Upper lobe of right lung (tissue), 1 donor: ENCODE measurements at places on chromosomes 11 and 22. TPM values are rescaled to one million over a fixed set of nuclear protein-coding genes. Genes with fewer than 3 reads are reported as not detected.

DNA sequence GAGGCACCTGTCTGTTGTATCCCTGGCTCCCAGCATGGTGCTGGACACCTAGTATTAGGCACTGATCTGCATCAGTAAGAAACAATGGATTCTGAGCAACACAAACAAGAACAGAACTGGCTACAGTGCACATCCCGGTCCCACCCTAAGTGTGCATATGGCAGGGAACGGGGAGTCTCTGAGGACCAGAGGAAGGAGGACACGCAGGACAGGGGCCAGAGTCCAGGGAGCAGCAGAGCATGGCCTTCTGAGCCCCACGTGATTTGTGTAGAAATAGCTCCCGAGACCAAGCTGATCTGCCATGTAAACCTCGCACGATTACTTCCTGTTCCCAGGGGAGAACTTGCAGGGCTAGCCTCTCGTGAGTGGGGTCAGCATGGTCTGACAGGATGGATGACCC, 12.7 kb upstream of the SNX32 start:
- no peak for DNase-seq

The ART5 gene
- 1.2 TPM for total RNA-seq

GRCh38 chr22:44586351-44586990, 88.4 kb upstream of the RTL6 start:
- peak; percentile 21 for DNase-seq

DNA sequence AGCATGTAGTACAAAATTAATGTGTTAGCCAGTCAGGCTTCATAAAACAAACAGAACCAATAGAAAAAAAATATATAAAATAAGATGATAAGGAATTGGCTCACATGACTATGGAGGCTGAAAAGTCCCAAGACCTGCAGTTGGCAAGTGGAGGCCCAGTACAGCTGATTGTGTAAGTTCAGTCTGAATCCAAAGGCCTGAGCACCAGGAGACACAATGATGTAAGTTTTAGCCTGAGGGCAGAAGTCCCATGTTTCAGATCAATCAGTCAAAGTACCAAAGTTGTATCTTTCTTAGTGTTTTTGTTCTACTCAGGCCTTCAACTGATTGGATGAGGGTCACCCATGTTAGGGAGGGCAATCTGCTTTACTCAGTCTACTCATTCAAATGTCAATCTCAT, 14.3 kb upstream of the OR10D3 start:
- no peak for DNase-seq

The IL17REL gene
- not detected for total RNA-seq

The MEI1 gene
- 2.3 TPM for total RNA-seq

The TMEM225 gene
- total RNA-seq = not detected

The PANX3 gene
- not detected for total RNA-seq

GRCh38 chr22:25159028-25159427, 40.6 kb upstream of the CRYBB3 start:
- no peak for DNase-seq

The CDC42EP2 gene
- 27.5 TPM for total RNA-seq

DNA sequence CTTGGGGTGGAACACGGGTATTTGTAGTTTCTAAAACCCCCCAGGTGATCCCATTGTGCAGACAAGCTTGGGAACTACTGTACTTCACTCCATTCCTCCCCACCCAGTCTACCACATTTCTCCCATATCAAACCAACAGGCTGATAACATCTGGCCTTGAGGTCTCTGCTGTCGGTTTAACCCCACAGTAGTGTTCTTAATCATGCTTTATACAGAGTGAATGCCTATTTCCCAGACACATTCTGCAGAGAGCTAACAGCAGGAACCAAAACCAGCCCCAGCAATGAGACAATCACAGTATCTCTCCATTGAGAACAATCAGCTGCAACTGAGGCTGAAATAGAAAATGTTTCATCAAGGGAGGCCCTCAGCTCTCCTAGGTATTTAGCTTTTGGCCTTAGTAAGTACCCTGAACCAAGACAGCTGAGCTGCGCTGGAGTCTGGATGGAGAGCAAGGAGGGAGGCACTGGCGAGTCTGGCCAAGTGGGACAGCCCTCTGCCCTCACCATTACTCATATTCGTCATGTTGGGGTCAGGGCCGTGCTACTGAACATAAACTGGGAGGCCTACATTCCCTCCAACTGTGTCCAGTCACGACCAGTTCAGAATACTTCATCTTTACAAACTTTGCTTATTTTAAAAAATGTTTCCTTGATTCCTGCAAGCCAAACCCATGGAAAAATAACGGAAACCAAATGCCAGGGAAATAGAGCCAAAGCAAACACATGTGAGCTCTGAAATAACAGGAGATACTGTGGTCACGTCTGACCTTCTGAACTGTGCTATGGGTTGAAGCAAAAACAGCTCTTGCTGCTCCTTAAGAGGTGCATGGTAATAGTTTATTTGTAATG, 81.0 kb downstream of the CCDC34 start:
- no peak for DNase-seq

The MS4A4A gene
- 53.9 TPM for total RNA-seq

- DNase-seq = no peak
These were observed 117.8 kb downstream of the APOL5 start for GRCh38 chr22:35835267-35835997.

DNA sequence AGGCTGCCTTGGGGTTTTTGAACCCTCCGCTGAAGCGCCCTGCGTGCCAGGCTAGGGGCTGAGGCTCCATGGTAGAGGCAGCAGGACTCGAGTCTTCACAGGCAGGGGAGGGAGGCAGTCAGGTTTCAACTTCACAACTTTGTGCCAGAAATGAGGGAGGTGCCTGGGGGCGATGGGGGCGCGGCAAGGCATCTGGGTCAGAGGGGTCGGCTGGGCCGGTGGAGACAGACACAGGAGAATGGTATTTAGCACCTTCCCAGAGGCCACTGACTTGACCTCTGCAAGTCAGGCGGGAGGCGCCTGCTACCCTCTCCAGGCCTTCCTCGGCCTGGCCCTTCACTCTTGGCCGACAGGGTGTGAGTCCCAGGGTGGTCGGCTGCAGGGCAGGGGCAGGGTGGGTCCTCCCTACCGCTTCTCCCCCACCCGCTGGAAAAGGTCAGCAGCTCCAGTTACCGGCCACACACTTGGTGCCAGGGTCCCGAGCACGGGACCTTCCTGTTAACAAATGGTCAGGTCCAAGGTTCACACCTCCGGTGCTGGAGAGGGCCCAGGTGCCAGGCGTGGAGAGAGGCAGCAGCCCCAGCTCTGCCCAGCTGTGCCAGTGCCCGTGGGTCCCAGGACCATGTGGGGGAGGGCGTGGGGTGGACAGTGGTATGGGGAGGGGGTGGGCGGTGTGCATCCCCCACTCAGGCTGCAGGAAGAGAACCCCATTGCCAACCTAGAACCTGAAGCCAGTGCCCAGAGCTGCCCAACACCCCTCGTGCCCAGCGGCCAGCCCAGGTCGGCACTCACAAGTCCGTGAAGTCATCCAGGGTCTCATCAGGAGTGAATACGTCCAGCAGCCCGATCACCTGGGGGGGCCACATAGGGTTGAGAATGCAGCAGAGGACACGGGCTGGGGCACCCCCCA, 3.8 kb downstream of the MAPK12 start:
- DNase-seq = no peak

GRCh38 chr11:17905477-17905876, 107.4 kb downstream of the SERGEF start:
- DNase-seq = no peak

DNA sequence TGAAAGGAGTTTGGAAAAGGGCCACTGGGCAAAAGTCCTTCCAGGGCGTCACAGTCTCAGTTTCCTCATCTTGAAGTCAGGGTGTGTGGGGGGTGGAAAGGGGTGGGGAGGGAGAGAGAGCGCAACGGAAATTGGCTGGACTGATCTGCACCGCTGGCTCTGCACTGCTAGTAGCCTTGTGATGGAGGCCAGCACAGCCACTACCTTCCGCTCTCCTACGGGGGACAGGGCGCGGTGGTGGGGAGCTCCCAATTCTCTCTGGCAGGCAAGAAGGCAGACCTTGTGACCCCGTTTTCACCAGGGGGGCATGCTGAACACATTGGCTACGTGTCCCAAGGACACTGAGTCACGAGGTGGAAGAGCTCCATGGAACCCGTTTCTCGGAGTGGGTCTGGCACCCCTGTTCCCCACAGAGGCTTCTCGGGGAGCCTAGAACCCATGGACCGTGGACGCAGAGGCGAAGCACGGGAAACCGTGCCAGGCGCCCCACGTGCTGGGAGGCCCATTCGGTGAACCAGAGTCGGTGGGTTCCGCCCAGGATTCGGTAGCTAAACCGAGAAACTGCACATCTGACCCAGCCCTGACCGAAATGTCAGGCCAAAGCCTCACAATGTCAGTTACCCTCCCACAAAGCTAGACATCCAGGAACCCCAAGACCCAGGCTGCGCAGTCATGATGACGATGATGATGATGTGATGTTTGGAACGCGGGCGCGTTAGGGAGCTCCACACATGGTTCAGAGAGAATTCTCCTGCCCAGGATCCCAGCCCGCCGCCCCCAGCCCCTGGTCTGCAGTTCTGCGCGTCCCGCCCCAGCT, 28.3 kb upstream of the WNT11 start:
- peak; percentile 77 for DNase-seq

- DNase-seq = no peak
These were observed 151.3 kb downstream of the DLG2 start for GRCh38 chr11:85475660-85476517.

DNA sequence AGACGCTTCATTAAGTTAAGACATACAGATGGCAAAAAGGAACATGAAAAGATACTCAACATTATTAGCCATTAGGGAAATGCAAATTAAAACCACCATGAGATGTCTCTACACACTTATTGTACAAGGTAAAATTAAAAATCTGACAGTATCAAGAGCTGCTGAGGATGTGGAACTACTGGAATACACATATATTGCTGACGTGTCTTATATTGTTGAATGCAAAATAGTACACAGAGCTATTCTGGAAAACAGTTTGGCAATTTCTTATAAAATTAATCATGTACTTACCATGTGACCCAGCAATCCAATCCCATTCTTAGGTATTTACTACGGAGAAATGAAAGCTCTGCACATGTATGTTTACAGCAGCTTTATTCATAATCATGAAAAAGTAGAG, 742.5 kb downstream of the TBC1D22A start:
- no peak for DNase-seq

DNA sequence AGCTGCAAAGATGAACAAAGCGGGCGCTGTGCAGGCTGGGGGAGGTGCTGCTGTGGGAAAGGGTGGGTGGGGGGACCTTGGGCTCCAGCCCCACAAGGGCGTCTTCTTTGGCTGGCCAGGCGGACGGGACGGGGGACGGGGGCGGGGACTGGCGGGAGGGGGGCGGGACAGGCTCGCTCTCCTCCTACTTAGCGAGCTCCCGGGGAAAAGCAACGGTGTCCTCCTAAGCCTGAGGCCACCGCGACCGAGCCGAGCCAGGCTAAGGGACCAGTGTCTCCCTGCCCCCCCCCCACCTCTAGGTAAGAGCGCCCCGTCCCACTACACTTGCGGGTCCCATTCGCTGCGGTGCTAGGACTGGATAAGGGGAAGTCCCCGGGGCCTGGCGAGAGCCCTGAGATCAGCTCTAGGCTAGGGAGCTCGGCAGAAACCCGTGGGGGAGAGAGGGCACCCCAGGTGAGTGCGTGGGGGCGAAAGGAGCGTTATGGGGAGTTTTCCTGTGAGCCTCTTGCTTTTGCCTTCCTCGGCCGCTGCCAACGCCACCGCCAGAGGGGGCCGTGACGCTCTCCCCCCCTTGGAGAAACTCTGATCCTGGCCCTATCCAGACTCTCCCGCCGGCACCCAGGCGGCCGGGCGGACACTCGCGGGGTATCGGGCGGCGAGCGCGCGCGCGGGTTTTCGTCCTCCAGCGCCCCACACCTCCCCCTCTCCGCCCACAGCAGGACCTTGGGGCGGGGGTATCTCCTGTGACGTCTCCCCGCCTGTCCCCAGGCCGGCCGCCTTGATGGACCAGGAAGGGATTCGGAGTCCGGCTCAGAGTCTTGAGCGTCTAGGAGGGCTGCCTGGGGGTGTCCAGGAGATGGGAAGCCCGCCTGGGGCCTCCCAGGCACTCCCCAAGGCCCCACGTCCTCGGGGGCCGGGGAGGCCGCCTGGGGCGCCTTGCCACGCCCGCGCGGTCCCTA, at the start of gene PHLDB1:
PHLDB1 (plus strand) TSS at position 215 of the 959 bp plus-strand sequence. CDS start 6,222 bp downstream, outside the sequence.
- peak; percentile 81 for DNase-seq

The KRTAP5-7 gene
- total RNA-seq = 0.46 TPM

The NOX4 gene
- 2.7 TPM for total RNA-seq

DNA sequence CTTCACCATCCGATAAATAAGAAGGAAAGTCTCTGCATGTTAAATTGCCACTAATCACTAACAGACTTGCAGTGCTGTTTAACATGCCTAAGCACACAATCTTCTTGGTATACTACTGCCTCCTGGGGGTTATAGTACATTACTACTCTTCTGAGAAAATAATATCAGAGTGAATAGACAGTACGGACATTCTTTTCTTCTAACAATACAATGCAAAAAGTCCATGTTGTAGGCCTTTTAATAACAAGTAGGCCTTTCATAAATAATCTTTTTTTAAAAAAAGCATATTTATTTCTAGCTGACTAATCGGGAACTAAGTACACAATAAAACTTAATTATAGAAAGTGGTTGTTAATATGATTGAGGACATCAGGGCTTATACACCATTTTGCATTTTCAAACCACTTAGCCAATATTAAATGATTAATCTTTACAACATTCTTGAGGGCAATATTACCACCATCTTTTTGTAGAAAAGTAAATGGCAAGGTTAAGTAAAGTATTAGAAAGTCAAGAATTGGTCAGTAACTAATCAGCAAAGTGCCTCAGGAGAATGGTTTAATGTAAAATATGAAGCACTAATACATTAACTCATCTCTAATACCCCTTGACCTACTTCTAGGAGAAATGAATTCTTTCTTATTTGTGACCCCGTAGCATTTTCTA, 84.7 kb downstream of the TTC28 start:
- no peak for DNase-seq

GRCh38 chr11:10916665-10917064, 58.8 kb upstream of the ZBED5 start:
- DNase-seq = no peak

- DNase-seq = no peak
These were observed 76.5 kb upstream of the SNX19 start for GRCh38 chr11:130992788-130993187.

DNA sequence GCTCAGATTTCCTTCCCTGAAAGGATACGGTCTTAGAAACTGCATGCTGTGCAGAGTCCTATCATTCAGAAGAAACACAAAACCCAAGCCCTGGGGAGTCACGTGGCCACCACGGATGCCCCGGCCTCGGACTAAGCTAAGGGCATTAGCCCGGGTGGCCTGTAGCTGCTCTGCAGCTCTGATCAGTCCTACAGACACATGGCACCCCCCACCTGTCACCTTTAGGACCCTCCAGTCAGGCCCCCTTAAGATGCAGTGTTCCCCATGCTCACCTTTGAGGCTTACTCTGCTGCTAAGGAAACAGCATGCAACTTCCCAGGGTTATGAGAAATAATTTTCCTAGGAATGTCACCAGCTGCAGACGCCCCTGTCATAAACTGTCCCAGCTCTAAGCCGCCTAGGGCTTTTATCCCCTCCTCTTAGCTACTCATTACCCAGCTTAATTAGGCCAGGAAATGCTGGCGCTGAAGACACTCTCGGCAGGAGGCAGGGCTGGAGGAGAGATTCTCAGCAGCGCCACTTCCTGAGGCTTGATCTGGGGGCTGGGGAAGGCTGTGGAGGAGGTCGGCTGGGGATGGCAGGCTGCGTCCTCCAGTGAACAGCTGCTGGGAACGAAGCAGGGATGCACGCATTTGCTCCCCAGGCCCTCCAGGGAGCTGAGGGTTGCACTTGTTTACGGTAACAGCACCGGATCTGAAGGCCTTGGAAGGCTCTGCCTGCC, 47.2 kb upstream of the ADA2 start:
- DNase-seq = no peak

- peak; percentile 60 for DNase-seq
These were observed 100.7 kb downstream of the CEP164 start for GRCh38 chr11:117428186-117428855.

GRCh38 chr11:60899977-60900376, 6.4 kb downstream of the PRPF19 start:
- no peak for DNase-seq
